Stimulated activated CD4-positive, alpha-beta T cell treated with anti-CD3 and anti-CD28 coated beads, TNF-alpha, amount 100 ng/mL, for 1 hour (primary cell): ENCODE measurements at places on chromosomes 4 and X.

DNA sequence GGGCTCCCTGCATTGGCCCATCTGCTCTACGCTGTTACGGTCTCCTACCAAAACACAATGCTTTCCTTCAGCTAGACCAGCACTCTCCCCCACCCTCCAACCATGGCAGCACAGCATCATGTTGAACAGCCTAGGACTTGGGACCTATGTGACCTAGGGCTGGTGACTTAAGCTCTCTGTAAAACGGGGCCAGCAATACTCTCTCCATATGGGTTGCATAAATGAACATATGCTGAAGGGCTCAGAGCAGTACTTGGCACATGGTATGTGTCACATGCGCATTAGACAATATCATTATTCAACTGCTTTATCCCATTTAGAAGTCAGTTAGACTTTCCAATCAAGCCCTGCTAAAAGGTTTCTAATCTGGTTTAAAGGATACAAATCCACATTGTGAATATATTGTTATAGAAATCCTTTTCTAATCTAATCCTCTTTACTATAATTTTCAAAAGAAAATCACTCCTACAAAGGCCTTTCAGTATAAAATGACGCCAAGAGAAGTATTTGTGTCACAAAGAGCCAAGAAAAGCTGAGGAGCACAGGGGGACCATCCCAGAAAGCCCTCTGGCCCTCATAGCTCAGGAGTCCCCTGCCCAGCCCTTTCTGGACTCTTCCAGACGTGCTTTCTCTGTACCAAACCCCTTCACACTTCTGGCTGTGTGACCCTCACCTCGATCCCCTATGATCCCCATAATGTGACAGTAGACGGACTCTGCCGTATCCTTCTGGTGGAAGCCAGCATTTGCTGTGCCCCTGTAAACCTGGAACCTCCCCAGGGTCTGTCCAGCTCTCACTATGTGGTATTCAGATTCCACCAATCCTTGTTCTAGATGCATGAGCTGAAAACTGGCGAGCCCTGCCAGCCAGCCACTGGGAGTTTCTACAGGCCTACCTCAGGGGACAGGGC is 42.3 kb downstream of the NSG1 start:
- no peak for DNase-seq

- DNase-seq: peak; percentile 40
Measured at GRCh38 chrX:11757719-11758399, at the start of gene MSL3. Gene MSL3 (plus strand): TSS chrX:11758237. CDS start chrX:11758264, 27 bp downstream.

GRCh38 chrX:8803326-8803725 is 2.1 kb upstream of the FAM9A start:
- DNase-seq: no peak

GRCh38 chr4:158481811-158482210 is 39.9 kb upstream of the RXFP1 start:
- DNase-seq: no peak

DNA sequence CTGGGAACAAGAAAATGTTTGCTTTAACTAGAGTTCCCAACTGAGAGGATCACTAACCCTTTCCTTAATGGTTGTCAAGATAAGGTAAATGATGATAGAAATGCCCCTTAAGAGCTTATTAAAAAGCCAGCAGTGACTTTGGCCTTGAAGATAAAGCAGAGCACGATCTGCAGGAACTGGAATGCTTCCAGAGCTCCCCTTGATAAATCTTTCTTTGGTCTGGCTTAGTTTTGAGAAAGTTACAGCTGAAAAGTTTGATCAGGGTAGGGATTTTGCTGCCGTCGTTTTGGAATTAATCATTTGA is 64.0 kb downstream of the PTTG2 start:
- DNase-seq: no peak

GRCh38 chrX:46941341-46941740 is 29.1 kb downstream of the JADE3 start:
- no peak for DNase-seq

- DNase-seq: no peak
Measured at GRCh38 chr4:77151241-77151640, 5.8 kb upstream of the CCNG2 start.

DNA sequence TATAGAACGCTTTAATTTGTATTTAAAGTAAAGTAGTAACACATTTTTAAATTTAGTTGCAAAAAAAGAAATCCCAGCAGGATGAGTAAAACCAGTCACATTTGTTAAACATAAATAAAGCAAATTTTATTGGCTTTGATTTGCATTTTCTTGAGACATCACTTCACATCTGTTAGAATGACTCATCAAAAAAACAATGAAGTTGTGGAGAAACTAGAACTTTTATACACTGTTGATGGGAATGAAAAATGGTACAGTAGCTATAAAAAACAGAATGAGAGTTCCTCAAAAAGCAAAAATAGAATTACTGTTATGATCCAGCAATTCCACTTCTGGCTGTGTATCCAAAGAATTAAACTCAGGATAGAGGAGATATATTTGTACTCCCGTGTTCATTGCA is 454.0 kb upstream of the KLHL4 start:
- DNase-seq: no peak

- no peak for DNase-seq
Measured at GRCh38 chr4:108094131-108094530, 74.6 kb downstream of the LEF1 start.

DNA sequence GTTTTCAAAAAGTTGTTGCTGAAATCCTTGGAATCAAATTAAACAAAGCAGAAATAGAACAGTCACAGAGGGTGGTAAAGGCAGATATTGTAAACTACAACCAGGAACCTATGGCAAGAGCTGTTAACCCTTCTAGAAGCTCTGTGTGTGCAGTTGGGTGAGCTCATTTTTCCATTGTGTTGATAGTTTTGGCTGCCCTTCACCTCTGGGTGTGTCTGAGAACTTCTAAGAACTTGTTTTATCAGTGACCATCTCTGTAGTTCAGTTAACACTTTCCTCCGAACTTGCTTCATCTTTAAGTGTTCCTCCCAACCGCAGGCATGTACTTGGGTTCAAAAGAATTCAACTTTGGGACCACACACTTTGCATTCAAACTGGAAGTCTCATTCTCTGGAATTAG is 32.7 kb downstream of the RBMX start:
- no peak for DNase-seq

- DNase-seq: no peak
Measured at GRCh38 chr4:41426539-41426938, 111.4 kb upstream of the LIMCH1 start.

DNA sequence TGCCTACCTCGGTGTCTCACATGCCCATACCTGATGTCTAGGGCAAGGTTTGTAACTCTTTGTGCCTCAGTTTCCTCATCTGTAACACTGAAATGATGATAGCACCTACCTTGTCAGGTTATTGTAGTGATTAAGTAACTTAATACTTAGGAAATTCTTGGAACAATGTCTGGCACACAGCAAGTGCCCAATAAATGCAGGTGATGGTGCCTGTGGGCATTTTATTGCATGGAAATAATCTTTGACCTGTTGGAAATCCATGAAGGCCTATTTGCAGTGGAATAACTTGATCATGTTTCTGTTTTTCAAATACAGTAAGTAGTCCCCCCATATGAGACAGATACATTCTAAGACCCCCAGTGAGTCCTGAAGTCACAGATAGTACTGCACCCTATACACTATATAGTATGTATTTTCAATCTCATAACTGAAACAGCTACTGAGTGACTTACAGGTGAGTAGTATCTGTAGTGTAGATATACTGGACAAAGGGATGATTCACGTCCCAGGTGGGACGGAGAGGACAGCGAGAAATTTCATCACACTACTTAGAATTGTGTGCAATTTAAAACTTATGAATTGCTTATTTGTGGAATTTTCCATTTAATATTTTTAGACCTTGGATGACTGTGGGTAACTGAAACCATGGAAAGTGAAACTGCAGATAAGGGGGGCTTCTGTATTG is 42.1 kb downstream of the AFF1 start:
- no peak for DNase-seq

DNA sequence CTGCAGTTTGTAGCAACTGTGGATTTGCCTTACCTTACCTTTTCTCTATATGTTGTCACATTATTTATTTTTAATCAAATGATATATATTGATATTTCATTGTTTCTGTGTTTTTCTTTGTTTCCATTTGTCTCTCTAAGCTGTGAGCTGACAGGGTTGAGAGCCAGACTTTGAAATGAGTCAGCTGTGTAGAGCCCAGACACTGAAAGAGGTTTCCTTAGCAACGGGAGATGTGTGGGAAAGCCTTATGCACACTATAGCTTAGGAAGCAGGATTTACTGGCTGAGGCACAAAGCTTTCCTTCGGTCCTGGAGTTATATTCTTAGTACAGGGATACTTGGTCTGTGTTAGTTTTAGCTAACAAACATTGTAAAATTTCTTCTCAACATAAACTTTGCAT is 192.2 kb downstream of the FGF13 start:
- DNase-seq: no peak

DNA sequence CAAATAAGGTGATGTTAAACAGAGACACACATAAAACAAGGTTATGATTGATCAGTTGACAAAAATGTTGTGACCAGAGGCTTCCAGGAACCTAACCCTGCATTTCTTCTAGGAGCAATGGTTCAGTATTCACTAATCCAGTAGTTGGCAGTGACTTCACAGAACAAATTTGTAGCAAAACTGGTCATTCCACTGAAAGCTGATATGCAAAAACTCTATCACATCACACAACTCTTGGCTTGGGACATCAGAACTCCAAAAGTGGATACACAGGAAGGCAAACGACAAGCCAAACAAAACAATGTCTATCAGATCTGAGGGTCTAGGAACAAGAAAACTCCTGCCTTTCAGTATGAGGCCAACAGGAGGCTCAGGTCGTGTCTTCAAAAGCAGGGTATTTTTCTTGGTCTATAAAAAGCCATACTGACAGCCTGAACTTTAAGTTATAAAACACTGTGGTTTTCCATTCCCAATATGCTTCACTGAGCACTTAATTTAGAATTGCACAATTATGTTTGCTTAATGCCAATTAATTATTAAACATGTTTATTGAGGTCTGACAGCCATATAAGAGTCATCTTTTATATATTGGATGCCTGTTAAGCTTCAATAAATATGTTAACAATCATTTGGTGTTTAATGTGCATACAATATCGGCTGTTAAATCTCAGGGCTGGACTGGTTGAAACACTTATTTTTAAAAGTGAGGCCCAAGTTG is 45.6 kb downstream of the SOD3 start:
- DNase-seq: no peak

DNA sequence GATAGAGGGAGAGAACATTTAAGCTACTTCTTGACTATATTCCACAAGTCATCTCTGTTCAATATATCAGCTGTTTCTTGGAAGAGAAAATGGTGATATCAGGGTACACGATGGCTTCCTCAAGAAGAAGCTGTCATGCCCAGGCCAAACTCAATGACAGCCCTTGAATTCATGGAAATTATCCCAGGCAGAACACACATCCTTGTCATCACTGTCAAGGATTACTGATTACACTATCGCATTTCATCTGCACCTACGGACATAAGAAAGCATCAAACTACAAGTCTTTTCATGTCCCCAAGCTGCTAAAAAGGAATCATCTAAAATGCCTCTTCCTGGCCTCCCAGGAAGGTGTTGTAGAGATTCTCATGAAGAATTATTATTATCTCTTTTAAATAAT is 165.2 kb upstream of the SLC7A11 start:
- no peak for DNase-seq

DNA sequence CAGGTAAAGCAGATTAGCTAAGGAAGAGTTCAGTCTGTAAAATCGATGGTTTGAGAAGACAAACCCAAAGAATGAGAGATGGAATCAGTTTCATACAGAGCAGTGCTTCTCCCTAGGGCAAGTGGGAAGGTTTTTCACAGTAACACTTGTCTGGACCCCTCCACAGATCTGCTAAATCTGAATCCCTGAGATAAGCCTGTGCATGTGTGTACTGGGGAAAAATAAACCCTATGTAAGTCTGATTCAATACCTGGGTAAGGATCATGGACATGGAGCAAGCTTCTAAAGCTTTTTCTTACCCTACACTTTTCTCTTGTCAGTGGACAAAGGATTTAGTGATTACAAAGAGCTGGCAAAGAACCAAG is 13.6 kb downstream of the ELOVL6 start:
- no peak for DNase-seq

DNA sequence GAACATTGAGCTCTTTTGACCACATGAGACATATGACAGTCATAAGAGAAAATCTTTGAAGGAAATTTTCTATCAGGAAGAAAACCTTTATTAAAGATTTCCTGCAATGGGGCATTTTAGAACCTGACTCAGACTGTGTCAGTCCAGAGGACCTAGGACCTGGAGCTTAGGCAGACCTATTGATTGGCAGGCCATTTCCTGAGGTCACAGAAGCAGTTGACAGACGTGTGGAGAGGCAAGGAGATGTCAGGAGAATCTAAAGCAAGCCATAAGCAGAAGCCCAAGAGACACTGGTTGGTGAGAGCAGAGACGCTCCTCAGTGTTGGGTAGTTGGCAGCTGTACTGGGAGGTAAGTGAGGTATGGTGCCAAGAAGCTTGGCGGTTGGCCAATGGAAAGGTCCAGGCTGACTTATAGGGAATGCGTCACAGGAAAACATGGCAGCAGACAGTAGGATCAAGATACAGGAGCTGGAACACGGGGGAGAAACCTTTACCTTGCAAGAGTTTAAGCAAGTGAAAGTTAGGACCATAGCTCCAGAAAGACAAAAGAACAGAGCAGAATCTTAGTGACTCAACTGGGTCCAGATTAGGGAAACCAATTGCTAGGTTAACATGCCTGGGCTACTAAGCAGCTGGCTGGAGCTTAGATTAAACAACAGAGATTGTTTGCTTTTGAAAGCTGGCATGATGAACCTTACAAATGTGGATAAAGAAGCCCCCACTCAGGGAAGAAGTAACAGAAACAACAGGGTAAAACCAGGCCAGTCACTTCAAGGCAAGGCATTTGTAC is 18.6 kb downstream of the PALLD start:
- no peak for DNase-seq

DNA sequence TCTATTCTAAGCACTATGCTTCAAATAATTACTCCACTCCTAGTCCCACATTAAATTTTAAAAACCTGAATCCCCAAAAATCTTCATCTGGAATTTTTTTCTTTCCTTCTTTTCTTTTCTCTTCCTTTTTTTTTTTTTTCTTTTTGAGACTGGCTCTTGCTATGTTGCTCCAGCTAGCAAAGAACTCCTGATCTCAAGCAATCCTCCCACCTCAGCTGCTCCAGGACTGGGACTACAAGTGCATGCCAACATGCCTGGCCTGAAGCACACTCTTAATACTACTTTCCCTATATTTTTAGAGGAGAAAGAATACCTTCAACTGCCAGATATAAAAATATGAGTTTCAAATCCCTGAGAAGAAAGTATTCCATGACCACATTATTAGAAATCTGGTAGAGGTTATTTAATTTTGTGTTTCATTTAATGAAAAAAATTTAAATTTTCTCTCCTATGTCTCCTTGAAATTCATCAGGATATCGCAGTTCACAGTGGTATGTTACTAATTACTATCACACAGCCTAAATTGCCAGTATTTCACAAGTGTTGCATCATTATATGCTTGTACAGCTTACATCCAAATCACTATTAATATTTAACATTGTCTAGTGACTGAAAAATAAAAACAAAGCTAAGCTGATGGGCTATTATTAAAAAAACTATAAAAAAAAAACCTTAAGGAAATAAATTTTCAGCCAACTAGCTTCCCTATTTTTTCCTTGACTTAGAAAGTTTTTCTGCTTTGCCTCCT is 227.8 kb downstream of the NAF1 start:
- no peak for DNase-seq
